ENCODE measurements at places on chromosomes 3 and 15. TPM values are rescaled to one million over a fixed set of nuclear protein-coding genes. Genes with fewer than 3 reads are reported as not detected.

GRCh38 chr3:133935843-133936769 lies 40.4 kb upstream of the RAB6B start:
- H3K4me1 ChIP-seq, result no peaks in the 10 kb centered on the region
- no peak overlapping the region for H3K27ac ChIP-seq
- no peak for DNase-seq
- H3K27me3 ChIP-seq, result peaks cover 57% of the 10 kb centered on the region

GRCh38 chr3:81003817-81004216 lies 757.6 kb downstream of the GBE1 start:
- DNase-seq, result no peak
- H3K27ac ChIP-seq, result no peak overlapping the region
- H3K4me3 ChIP-seq, result no peak overlapping the region

- no peak overlapping the region for H3K27ac ChIP-seq
- no peaks in the 10 kb centered on the region for H3K4me1 ChIP-seq
- DNase-seq, result no peak
Observed at GRCh38 chr15:46854564-46854963, 862.7 kb upstream of the SEMA6D start.

DNA sequence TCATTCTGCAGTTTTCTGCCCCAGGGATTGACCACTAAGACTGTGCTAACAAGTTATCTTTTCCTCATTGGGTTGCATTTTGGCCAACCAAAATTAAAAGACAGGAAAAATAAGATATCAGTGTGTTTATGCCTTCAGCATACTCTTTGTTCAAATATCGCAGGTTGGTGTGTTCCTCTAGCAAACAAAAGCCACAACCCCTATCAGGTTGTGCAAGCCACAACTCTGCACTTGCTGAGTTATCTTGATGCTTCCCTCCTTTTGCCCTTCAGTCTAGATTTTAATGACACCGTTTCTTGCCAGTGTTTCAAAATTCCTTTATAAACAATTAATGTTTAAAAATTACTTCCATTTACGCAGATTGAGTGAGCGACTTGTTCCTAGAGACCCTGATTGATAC lies 1164.2 kb downstream of the NSUN3 start:
- H3K4me3 ChIP-seq, result no peak overlapping the region
- DNase-seq, result no peak
- H3K4me1 ChIP-seq, result no peaks in the 10 kb centered on the region
- H3K36me3 ChIP-seq, result no peaks in the 10 kb centered on the region

DNA sequence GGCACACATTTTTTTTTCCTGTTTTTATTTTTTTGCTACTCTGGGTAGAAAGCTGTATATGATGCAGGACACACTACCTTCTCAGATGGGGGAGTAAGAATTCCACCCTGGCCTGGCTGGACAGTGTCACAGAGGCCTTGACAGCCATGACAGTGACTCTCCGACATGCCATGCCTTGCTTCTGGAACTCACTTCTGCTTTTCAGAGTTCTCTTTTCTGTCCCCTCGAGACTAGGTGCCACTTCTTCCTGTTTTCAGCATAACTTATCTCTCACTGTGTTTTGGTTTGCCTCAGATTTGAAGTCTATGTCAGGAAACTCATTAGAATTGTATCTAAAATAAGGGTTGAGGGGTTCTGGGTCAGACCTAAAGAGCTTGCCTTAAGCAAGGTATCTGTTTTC lies 69.1 kb upstream of the SEC13 start:
- H3K27ac ChIP-seq, result no peak overlapping the region
- H3K36me3 ChIP-seq, result no peaks in the 10 kb centered on the region
- H3K4me1 ChIP-seq, result no peaks in the 10 kb centered on the region
- no peak for DNase-seq

DNA sequence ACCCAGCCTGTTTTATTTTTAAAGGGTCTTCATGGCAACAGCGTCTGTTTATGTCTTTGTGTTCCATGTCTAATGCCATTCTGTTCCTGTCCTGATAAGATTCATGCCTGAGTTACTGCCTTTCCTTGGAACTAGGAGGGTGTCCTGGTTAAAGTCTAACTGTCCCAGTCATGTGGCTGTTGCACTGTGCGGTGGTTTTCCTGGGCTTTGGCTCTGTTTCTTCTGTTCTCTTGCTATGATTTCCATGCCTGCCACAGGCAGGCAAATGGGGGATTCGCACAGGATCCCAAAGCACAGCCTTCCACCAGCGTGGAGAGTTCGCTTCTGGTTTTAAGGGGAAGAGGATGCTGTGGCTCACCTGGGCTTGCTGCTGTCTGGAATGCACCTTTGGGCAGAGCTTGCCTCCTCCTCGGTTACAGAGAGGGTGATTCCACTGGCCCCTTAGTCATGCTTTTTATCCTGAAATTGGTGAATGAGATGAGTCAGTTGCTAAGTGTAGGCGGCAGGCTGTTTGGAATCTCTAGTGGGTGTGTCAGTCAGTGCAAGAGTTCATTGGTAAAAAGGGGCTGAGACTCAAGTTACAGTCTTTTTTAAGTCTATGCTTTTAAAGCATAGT lies 86.8 kb downstream of the CCK start:
- peak; percentile 77 for DNase-seq
- H3K36me3 ChIP-seq, result no peaks in the 10 kb centered on the region
- H3K27me3 ChIP-seq, result no peaks in the 10 kb centered on the region

GRCh38 chr3:177694316-177694715 lies 497.0 kb upstream of the TBL1XR1 start:
- H3K27ac ChIP-seq, result no peak overlapping the region
- H3K27me3 ChIP-seq, result no peaks in the 10 kb centered on the region
- H3K4me3 ChIP-seq, result no peak overlapping the region
- no peak for DNase-seq
- H3K36me3 ChIP-seq, result no peaks in the 10 kb centered on the region

DNA sequence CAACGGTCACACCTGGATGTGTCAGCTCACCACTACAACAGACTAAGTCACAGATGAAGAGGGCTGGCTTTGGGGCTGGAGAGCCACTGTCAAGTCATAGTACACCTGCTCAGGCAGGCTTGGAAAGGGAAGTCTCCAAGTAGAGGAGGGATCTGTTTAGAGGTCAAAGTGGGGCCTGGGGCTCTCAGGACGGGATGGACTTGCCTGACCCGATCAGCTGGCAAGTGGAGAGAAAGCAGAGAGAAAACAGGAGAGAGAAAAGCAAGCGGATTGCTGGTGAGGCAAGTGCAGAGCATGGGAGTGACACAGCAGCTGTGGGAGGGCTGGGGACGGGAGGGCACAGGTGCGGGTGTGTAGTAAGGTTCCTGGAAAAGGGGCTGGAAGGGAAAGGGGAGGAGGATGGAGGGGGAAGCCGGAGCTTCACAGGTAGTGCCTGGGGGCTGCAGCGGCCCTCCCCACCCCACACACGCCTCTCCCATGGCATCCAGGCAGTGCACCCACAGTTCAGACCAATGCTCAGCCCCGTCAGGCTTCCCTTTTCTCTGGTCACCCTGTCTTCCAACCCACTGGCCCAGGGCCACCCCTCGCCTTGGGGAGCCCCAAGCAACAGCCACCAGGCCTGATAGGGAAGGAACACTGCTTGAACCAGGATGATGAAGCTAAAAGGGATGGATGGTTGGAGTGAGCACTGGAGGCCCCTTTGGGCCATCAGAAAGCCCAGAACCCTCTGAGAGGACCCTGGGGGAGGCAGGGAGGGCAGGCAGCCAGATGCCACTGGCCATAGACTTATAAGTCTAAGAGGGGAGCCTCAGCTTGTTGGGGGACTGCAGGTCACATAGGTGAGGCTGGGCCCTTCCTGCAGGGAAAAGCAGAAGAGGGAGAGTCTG lies 8.5 kb downstream of the RPS17 start:
- H3K4me3 ChIP-seq, result no peak overlapping the region
- H3K27me3 ChIP-seq, result no peaks in the 10 kb centered on the region
- no peak for DNase-seq
- H3K4me1 ChIP-seq, result no peaks in the 10 kb centered on the region

DNA sequence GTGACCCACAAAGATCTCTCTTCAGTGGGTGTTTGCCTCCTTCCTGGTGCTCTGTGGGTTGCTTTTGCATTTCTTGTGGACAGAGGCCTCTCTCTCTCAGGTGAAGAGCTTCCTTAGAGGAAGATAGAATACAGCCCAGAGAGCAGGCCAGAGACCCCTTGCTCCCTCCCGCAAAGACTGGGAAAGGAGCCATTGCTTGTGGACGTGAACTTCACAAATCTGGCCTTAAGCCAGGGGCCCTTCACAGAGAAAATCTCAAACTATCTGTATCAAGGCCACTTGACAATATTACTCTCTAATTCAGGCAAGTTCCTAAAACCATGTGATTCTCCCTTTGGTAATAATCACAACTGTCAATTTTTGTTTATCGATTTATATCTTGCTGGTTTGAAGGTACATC lies 30.4 kb upstream of the CLK3 start:
- H3K27ac ChIP-seq, result no peak overlapping the region
- DNase-seq, result no peak
- H3K36me3 ChIP-seq, result no peaks in the 10 kb centered on the region
- H3K4me1 ChIP-seq, result peaks cover 14% of the 10 kb centered on the region
- no peaks in the 10 kb centered on the region for H3K27me3 ChIP-seq

DNA sequence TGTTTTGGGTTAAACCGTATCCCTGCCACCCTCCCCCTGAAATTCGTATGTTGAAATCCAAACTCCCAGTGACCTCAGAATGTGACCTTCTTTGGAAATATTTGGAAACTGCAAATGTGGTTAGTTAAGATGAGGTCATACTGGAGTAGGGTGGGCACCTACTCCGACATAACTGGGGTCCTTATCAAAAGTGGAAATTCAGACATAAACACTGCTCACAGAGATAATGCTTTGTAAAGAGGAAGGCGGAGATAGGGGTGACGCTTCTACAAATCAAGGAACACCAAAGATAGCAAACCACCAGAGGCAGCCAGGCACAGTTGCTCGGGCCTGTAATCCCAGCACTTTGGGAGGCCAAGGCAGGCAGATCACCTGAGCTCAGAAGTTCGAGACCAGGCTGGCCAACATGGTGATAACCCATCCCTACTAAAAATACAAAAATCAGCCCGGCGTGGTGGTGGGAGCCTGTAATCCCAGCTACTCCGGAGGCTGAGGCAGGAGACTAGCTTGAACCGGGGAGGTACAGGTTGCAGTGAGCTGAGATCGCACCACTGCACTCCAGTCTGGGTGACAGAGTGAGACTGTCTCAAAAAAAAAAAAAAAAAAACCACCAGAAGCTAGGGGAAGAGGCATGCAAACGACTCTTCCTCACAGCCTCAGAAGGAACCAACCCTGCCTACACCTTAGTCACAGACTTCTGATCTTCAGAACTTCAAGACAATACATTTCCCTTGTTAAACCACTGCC lies 51.1 kb upstream of the CHD2 start:
- H3K27ac ChIP-seq, result no peak overlapping the region
- no peaks in the 10 kb centered on the region for H3K27me3 ChIP-seq
- peaks cover 27% of the 10 kb centered on the region for H3K4me1 ChIP-seq
- H3K4me3 ChIP-seq, result no peak overlapping the region
- no peak for DNase-seq

- DNase-seq, result no peak
- no peaks in the 10 kb centered on the region for H3K36me3 ChIP-seq
- H3K27me3 ChIP-seq, result peaks cover 65% of the 10 kb centered on the region
- H3K4me1 ChIP-seq, result no peaks in the 10 kb centered on the region
- H3K4me3 ChIP-seq, result no peak within 1 kb of the TSS
- H3K27ac ChIP-seq, result no peak within 1 kb of the TSS
Observed at GRCh38 chr3:9553021-9553947, at the start of gene LHFPL4. Gene LHFPL4, minus strand, starts transcription at chr3:9553822. Its CDS starts 1,143 bp downstream, at chr3:9552679.

- H3K4me3 ChIP-seq, result no peak overlapping the region
- H3K4me1 ChIP-seq, result no peaks in the 10 kb centered on the region
- DNase-seq, result no peak
- no peaks in the 10 kb centered on the region for H3K27me3 ChIP-seq
- H3K27ac ChIP-seq, result no peak overlapping the region
Observed at GRCh38 chr3:62873761-62874710, 1.2 kb downstream of the CADPS start.

- H3K4me3 ChIP-seq, result no peak overlapping the region
- H3K27me3 ChIP-seq, result no peaks in the 10 kb centered on the region
- no peak overlapping the region for H3K27ac ChIP-seq
Observed at GRCh38 chr3:43956945-43957344, 266.2 kb downstream of the ABHD5 start.

DNA sequence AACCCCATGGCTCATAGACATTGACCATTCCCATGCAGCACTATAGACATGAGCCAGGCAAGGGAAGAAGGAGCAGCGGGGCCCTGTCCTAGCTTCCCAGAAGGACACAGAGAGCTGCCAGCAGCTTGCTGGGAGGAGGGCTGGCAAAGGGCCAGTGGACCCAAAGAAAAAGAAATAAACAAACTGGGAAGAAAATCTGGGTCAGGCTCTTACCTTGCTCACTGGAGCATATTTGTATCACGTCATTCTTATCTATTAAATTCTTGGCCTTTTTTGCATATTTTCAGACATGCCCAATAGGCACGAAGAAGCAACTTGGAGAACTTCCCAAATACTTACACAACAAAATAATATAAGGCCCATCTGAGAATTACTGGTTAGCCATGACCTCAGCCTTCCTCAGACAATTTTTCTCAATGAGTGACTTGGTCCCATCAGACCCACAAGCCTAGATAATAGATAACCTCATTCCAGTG lies 28.4 kb downstream of the RASGRP1 start:
- no peak overlapping the region for H3K4me3 ChIP-seq
- H3K27me3 ChIP-seq, result no peaks in the 10 kb centered on the region
- no peak overlapping the region for H3K27ac ChIP-seq
- no peaks in the 10 kb centered on the region for H3K36me3 ChIP-seq
- H3K4me1 ChIP-seq, result no peaks in the 10 kb centered on the region

- no peaks in the 10 kb centered on the region for H3K27me3 ChIP-seq
- H3K4me3 ChIP-seq, result no peak overlapping the region
- peak overlapping the region; percentile 68 for H3K27ac ChIP-seq
Observed at GRCh38 chr15:78208887-78209645, 25.3 kb downstream of the ACSBG1 start.

- H3K27me3 ChIP-seq, result no peaks in the 10 kb centered on the region
- no peak overlapping the region for H3K27ac ChIP-seq
- no peaks in the 10 kb centered on the region for H3K4me1 ChIP-seq
- H3K36me3 ChIP-seq, result no peaks in the 10 kb centered on the region
Observed at GRCh38 chr3:16326724-16327349, 61.8 kb downstream of the OXNAD1 start.

DNA sequence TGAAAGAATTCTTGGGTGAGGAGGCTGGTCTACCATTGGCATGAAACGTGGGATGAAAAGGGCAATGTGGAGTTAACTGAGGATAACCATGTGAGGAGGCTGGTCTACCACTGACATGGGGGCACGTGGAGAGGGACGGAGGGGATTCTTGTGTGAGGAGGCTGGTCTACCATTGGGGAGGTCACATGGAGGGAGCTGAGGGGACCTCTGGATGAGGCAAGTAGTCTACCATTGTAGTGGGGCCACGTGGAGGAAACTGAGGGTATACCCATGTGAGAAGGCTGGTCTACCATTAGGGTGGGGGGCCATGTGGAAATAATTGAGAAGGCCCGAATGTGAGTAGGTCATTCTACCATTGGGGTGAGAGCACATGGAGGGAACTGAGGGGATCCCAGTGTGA lies 154.1 kb downstream of the FBLN2 start:
- H3K4me1 ChIP-seq, result no peaks in the 10 kb centered on the region
- peaks cover 31% of the 10 kb centered on the region for H3K27me3 ChIP-seq
- no peak overlapping the region for H3K4me3 ChIP-seq
- no peak for DNase-seq

Gene KCNH8
- 0.58 TPM for total RNA-seq

Gene TMCO5A
- total RNA-seq, result 0.35 TPM

Gene GOLGA8J
- not detected for total RNA-seq

Gene ST3GAL6
- 5.4 TPM for total RNA-seq

Gene NRG4
- 5.2 TPM for total RNA-seq

Gene SPSB4
- not detected for total RNA-seq

Gene SRP14
- total RNA-seq, result 196 TPM

Gene SV2B
- not detected for total RNA-seq

Gene PLAAT1
- total RNA-seq, result not detected

Gene NPAP1
- total RNA-seq, result not detected
